GM06990 (cell line): ENCODE measurements at places on chromosomes 5 and 9.
A peak's percentile ranks its signal among the peaks of the same experiment; 100 is the strongest.

DNA sequence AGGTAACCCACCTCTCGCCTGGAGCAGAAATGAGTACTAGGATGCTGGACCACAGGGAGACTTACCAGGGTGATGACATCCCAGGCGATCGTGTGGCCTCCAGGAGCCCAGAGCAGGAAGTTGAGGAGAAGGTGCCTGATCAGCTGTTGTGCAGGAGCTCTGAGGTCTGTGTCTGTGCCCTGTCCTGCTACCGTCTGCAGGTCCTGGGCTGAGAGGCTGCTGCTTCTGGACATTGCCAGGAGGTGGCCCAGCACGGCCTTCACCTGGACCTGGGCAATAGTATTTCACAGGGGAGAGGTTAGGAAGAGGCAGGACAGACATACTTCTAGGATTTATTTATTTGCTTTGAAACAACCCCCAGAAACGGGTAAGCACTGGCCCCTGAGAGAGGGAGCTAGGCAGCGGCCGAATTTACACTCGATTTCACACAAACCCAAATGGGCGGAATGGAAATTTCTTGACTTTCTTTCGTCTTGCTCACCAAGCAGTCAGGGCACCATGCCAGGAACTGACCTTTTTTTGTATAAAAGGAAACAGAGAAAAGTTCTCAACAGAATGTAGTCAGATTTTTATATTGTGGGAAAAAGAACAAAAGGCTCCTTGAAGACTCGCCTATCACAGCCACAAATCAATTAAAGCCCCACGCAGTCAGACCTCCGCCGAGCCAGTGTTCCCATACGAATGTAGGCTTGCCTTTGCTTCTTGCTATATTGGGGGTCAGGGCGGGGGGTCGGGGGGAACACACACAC is 210.3 kb downstream of the FANCC start:
- DNase-seq: no peak

GRCh38 chr9:25677301-25678146 is 720 bp downstream of the TUSC1 start:
- DNase-seq: no peak

DNA sequence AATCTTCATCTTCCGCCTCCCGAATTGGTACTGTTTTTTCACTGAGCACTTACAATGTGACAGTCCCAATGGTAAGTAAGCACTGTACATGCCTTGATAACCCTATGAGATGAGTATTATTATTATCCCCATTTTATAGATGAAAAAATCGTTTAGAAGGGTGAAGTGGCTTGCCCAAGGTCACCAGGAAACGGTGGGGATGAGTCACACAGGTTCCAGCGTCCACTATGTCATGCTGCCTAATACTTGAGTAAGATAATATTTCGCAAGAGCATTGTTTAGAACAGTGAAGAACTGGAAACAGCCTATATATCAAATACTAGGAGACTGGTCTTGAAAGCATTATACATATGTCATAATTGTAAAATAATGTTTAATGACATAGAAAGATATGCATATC is 12.9 kb downstream of the HAND1 start:
- DNase-seq: no peak

DNA sequence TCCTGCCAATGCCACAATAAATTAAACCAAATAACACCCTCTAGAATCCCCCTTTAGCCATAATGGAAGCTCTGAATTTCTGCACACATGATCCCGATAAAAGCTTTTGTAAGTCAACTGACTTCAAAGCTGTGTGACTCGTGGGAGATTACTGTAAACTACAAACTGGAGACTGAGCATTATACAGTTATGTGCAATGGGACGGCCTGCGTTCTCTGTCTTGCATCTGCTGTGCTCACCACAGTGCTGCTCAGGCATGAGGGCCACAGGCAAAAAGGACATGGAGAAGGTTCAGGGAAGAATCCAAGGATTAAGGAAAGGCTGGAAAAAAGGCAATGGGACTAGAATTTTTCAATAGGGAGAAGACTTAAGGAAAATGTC is 184.2 kb downstream of the FANCC start:
- no peak for DNase-seq

GRCh38 chr5:167684251-167684650 is 607.2 kb upstream of the WWC1 start:
- no peak for DNase-seq

- DNase-seq: no peak
Measured at GRCh38 chr5:16568875-16569580, 47.8 kb downstream of the RETREG1 start.

DNA sequence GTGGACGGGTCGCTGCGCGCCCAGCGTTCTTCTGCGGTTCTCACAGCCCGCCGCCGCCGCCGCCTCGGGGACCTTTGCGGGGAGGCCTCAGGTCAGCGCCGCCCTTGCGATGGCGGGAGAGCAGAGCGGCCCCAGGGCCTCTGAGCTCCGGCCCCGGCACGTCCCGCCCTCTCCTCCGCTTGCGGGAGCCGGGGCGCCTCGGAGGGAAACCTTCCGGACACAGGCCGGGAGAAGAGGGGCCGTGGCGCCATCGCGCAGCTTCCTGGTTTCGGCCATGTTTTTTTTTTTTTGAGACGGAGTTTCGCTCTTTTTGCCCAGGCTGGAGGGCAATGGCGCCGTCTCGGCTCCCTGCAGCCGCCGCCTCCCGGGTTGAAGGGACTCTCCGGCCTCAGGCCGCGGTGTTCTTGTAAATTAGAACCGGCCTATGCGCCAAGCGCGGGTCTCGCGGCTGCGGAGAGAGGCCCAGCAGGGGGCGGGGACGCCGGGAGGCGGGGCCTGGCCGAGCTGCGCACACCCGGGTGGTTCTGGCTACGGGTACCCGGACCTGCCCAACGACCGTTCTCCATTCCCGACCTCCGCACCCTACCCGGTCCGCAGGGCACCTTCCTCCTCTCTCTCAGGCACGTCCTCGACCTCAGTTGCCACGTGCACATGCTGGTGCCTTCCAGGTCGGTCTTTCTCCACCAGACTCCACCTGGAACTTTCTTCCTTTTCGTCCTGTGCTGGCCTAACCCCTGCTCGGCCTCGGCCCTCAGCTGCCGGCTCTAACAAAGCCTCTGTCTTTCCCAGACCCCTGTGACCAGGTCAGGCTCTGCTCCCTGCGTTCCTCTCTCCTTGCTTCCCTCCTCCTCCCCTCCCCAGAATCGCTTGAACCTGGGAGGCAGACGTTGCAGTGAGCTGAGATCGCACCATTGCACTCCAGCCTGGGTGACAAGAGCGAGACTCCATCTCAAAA is 28.8 kb upstream of the MGAT1 start:
- peak; percentile 92 for DNase-seq

DNA sequence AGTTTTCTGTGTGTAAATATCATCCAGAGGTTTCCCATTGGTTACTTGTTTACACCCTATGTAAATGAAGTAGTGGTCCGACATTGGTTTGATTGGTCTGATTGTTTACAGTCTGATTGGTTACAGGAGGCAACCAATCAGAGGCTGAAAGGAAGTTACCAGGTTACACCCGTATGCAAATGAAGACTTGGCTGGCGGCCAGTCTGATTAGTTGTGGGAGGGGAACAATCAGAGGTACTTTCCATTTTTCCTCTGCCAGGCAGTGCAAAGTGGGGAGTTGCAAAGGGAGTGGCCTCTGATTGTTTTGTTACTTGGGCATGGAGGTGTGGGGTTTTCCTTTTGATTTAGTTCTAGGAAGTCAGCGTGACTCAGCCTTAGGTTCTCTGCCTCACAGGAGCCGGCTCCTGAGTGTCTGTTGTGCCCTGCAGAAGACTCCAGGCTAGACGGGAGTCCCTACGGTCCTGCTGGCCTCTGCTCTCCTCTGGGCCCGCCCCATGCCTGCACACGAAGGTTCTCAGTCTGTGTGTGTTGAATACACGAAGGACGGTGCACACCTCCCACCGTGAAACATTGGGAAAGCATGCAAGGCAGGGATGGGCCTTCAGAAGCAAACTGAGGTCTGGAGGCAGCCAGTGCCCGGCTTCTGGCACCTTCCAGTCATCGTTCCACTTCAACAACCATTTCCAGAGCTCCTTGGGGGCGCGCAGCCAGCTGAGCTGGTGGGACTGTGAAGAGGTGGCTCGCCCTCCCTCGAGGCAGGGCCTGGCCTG is 42.9 kb downstream of the OLFM1 start:
- no peak for DNase-seq

DNA sequence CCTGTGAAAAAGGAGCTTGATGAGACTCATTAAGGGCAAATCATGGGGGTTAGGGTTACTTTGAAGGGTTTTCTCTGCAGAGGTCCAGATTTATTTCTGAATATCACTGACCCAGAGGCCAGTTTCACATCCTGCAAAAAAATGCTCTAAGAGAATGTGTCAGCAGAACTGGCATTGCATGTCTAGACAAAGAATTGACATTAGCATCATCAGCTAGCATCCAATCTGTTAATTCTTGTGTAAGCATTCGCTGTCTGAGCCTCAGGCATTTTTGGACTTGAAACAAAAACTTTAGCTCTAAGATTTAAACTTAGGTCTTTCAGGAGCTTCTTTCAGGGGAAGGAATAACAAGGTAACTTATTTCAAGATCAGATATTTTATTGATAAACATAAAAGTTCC is 187.9 kb upstream of the ELL2 start:
- no peak for DNase-seq

GRCh38 chr5:478369-478981 is 35.5 kb downstream of the EXOC3 start:
- no peak for DNase-seq
